ENCODE measurements at places on chromosomes 4 and X.

DNA sequence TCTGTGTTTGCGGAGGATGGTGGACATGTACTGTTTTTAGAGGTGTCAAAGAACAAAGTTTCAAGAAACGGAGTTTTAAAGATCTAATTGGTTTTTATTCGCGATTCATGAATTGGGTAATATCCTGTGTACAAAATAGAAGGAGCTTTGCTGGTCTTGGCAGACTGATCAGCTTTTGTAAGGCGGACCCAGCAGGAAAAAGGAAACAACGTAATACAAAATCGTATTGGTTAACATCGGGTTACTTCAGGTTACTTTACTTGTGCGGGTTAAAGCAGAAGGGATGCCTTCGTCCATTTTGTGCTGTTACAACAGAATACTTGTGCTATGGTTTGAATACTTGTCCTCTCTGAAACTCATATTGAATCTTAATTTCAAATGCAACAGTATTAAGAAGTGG is 11.4 kb upstream of the NYX start:
- no peak for DNase-seq

- DNase-seq, result peak; percentile 19
Observed at GRCh38 chrX:154398668-154399526, 720 bp downstream of the RPL10 start.

- DNase-seq, result no peak
Observed at GRCh38 chr4:77332696-77333270, 175.8 kb downstream of the CCNG2 start.

DNA sequence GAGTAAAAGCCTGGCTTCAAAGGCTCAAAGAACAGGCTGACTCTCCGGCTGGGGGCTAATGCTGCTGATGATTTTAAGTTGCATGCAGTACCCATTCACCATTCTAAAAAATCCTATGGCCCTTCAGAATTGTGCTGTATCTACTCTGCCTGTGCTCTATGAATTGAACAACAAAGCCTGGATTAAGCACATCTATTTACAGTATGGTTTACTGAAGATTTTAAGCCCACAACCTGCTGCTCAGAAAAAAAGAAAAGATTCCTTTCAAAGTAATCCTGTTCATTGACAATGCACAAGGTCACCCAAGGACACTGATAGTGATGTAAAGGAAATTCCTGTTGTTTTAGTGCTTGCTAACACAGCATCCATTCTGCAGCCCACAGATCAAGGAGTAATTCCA is 84.9 kb upstream of the SFRP2 start:
- no peak for DNase-seq

DNA sequence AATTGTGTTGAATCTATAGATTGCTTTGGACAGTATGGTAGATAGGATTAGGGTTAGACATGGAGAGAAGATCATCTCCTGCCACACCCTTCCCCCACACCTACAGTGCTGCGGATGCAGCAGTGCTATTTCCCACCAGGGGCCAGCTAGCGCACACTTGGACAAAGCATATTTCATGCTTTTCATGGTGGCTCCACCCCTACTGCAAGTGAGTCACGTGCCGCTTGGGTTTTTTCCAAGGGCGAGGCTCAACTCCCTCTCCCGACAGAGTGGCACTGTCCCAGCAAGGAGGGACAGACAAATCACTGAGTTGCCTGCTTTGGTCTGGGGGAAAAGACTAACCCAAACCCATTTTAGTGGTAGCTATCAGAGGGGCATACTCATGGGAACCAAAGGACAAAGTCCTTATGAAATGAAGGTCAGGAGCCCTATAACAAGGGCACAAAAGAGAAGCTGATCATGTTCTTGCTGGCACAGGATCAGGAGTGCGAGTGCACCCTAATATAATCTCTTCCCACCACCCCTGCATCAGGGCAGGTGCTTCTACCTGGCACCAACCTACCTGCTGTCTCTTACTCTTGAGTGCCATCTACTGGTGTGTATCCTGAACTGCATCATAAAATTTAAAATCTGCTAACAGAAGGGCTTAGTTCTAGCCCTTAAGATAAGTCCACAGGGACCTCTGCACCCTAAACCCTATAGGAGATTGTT is 55.1 kb upstream of the PGAM4 start:
- DNase-seq, result no peak

- no peak for DNase-seq
Observed at GRCh38 chr4:184252136-184253071, 34.7 kb upstream of the ENPP6 start.

DNA sequence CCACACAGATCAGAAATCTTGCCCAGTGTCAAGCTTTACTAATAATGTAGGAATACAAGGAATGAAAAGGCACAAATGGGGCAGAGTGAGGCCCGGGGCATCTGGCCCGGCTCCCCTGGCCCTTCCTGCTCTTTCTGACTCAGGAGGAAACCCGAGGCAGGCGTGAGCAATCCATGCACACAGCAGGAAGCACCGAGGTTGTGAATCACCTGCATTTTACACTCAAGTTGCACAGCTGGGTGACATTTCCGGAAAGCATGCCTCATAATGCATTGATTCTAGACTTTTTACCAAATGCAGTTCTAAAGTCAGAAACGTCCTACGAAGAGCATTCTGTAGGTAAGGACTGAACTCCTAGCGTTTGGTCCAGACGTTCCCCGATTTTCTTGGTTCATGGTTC is 38.9 kb downstream of the PRIMPOL start:
- peak; percentile 10 for DNase-seq

DNA sequence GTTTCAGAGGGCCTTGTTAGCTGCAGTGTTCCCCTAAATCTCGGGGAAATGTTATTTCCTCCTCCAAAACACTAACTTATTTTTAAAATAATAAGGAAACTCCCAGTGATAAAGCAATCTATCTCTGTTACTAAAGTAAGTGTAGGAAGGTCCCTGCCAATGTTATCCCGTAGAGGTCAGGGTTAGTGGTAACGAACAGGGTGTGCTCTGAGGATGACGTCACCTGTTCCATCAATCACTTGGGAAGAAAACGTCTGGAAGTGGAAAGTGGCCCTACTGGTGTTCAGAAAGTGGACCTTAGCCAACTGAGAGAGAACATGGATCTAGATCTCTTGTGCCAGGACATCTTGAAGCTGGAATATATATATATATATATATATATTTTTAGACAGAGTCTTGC is 249.5 kb downstream of the BCOR start:
- no peak for DNase-seq

GRCh38 chr4:77036206-77036605 is 39.6 kb downstream of the CCNI start:
- no peak for DNase-seq

DNA sequence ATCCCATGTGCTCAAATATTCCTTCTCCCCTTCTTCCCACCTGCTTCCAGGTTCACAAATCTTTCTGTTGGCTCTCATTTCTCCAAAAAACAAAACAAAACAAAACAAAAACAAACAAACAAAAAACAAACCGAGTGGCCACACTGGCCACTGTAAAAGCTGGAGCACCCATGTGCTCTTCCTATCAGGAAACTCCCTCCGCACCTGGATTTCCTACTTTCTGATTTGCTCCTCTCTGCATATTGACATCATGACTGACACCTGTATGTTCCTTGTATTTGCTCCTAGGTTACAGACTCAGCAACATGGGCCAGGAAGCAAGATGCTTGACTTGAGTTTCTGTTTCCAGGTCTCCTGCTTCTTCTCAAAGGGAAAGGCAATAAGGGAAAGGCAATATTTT is 258.8 kb downstream of the GPC3 start:
- DNase-seq, result no peak

- no peak for DNase-seq
Observed at GRCh38 chr4:148029781-148030180, 297.9 kb downstream of the ARHGAP10 start.

GRCh38 chr4:178577933-178578332 is 1135.7 kb upstream of the AGA start:
- no peak for DNase-seq

DNA sequence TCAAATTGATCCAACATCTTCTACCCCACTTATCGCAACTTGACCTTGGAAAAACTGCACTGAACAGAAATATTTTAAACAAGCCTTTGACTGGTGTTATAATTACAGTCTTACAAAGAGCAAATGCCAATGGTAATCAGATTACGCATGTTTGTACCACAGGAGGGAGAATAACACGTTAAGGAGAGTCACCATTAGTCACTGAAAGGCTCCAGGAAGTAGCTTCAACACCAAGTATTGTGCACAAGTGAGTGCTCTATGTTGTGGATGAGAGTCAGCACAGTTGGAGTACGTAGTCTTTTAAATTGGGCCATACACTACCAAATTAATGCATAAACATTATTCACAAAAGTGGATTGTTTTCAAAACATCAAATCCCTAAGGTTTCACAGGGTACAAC is 1081.5 kb upstream of the TENM3 start:
- DNase-seq, result no peak

DNA sequence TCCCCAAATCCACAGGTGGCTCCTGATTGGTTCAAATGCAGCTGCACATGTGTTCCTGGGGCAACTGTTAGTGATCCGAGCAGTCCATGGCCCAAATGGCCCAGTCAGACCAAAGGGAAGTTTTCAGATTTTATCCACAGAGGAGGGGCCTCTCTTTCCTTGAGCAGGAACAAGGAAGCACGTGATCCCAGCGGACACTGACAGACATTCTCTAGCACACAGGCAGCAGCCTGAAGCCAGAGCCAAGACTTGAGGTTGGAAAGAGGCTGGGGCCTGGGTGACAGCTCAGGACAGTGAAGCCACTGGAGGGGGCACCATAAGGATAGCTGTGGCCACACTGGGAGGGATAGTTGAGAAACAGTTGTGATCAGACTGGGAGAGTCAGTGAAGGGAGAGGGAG is 3.5 kb upstream of the ZFP92 start:
- no peak for DNase-seq

- DNase-seq, result no peak
Observed at GRCh38 chr4:80153874-80154544, 43.3 kb upstream of the PRDM8 start.

GRCh38 chr4:117793845-117794480 is 240.3 kb upstream of the NDST3 start:
- DNase-seq, result no peak

GRCh38 chr4:187550256-187550950 is 445.2 kb upstream of the ZFP42 start:
- DNase-seq, result no peak

DNA sequence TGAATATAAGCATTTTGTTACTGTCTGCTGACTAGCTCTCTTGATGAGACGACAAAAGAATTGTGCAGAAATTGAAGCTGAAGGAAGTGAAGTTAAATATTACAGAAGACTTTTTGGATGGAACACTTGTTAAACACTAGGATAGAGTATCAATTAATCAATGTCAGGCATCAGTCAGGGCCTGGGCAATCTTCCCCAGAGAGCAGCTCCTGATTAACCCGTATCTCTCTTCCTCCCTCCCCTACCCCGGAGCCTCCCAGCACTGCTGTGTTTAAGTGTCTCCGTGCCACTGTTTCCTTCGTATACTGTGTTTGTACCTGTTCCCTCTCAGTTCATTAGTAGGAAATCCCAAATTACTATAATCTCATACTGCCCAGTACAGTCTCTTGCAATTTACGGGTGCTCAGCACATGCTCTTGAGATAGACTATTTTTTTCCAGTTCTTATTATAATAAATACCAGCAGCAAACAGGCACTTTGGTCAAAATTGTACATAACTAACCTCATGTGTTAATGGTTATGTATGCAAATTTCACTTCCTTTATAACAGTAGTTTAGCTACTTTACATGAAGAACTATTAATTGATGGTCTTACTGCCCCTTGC is 765.7 kb upstream of the FTHL17 start:
- no peak for DNase-seq

GRCh38 chr4:1635464-1635863 is 48.6 kb downstream of the FAM53A start:
- DNase-seq, result no peak

DNA sequence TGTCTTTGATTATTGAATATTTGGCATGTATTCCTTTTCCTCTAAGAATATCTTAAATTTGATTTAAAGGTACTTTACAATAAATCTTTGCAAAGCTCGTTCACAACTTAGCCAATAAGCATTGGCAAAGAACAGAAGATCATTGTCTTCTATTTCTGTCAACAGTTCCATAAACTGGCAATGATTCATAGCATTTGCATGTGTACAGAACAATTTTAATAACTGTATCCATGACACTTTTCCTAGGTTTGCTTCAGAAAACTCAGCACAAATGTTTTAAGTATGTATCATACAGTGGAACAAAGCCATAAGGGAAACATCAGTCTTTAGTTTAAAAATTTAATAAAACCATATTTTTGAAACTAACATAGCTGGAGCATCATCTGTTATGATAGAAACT is 462.7 kb upstream of the RPS6KA3 start:
- DNase-seq, result no peak

GRCh38 chrX:134186362-134187121 is 50.4 kb upstream of the CCDC160 start:
- no peak for DNase-seq

DNA sequence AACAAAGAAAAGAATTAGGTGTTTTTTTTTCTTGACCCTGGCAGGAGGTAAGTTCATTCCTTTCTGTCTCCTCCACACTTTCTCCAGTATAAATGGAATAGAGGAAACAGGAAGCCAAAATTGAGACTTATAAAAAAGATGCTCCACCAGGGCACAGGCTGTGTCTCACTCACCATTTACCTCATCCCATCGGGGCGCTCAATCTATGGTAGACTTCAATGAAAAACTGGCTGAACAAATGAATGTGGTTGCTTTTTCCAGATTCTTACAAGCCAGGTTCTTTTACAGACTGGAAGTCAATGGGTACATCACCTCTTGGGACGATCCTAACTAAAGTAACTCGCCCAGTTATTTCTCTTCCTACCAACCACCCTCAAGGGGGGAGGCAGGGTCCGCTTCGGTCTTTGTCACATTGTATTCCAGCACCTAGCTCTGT is 685 bp downstream of the COMMD8 start:
- no peak for DNase-seq

DNA sequence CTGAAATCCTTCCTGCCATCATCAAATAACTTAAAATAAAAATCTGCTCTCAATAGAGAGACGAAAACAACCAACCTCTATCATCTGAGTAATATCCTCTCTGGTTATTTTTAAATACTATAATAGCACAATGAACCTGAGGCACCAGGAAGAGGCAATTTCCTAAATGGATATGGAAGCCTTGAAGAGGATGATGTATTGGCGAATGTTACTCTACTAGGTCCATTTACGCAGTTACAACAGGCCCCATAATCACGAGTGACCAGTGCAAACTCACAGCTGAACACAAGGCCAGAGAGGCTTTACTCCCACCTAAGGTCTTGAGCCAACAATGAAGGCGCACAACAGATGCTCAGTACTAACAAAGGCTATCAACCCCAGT is 678.8 kb upstream of the NR3C2 start:
- DNase-seq, result no peak

DNA sequence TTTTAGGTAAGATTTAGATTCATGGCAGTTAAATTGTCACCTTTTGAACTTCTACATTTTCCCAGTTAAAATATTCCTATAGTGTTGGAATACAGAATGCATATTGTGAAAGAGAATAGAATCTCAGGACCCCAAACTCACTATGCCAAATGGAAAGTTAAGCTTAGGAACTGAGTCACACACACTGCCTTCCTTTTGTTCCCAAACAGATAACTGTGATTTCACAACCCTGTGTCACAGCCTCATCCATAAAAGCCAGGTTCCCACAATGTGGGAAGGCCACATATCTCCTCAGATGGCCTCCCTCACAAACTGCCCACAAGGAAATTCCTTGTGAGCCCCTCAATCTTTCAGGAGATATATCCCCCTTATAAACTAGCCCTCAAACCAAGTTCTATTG is 94.7 kb upstream of the HPF1 start:
- no peak for DNase-seq

- DNase-seq, result no peak
Observed at GRCh38 chr4:109410226-109410625, 23.4 kb upstream of the SEC24B start.

GRCh38 chrX:136021160-136021559 is 35.9 kb downstream of the SLC9A6 start:
- no peak for DNase-seq
